Mesendoderm (in vitro differentiated cells): ENCODE measurements at places on chromosomes 5 and 9.
A peak's percentile ranks its signal among the peaks of the same experiment; 100 is the strongest.

DNA sequence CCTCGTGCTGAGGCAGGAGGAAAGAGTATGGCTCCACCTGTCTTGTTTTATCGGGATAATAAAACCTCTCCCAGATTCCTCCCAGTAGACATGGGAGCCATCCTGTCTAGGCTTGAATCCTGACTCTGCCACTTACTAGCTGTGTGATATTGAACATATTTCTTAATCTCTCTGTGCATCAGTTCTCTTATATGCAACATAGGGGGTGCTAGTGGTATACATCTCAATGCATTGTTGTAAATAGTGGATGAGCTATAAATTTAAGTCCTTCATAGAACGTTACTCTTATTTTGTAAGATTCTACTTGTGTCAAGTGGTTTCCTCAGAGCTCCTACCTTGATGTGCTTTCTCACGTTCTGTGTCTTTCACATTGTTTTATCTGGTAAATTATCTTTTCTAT lies 417.7 kb upstream of the POU5F2 start:
- DNase-seq: peak; percentile 22

DNA sequence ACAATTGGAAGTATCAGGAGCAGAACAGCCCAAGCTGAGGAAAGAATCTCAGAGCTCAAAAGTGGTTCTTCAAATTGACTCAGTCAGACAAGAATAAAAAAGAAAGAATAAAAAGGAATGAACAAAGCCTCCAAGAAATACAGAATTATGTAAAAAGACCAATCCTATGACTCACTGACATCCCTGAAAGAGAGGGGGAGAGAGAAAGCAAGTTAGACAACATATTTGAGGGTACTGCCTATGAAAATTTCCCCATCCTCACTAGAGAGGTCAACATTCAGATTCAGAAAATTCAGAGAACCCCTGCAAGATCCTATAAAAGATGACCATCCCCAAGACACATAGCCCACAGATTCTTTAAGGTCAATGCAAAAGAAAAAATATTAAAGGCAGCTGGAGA lies 173.2 kb downstream of the ALDH1A1 start:
- DNase-seq: no peak

- DNase-seq: peak; percentile 7
Observed at GRCh38 chr5:134649163-134649835, 714 bp downstream of the SEC24A start.

- no peak for DNase-seq
Observed at GRCh38 chr5:25224316-25224982, 579.7 kb upstream of the CDH10 start.

DNA sequence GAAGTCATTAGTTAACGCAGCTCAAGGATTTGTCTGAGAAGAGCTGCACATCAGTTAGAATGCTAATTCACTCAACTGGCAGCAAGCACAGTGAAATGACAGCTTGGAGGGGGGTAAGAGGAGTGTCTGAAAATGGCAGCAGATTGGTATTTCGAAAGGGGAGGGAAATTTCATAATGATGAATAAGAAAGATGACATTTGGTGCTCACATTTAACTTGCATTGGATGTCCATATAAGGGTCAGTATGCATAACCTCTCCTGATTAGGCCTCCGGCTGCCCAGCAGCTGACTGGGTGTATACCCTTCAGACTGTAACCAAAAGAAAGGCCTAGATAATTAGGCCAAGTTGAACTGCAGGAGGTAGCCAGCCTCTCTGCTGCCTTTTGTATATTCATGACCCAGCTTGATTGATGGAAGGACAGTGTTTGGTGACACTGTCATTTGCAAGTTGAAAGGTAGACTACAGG lies 131.0 kb downstream of the PBX3 start:
- DNase-seq: no peak

GRCh38 chr5:56589481-56589860 lies 225.9 kb upstream of the MAP3K1 start:
- no peak for DNase-seq

GRCh38 chr5:128002425-128002824 lies 81.1 kb upstream of the SLC12A2 start:
- no peak for DNase-seq

DNA sequence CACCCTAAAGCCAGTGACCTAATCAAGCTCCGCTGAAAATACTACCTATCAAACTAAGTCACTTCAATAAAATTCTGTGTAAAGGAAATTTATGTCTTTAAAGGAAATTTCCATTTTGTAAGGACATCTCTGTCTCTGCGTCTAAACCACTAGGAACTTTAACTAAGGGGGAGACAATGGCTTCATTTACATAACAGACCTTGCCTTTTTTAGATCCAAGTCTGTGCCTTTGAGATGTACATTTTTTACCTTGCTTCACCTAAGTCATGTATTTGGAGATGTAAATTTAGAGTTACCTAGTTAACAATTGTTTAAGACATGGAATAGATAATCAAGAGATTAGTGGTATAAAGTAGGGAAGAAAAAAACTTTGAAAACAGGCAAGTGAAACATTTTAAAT lies 10.2 kb upstream of the GLT6D1 start:
- no peak for DNase-seq

DNA sequence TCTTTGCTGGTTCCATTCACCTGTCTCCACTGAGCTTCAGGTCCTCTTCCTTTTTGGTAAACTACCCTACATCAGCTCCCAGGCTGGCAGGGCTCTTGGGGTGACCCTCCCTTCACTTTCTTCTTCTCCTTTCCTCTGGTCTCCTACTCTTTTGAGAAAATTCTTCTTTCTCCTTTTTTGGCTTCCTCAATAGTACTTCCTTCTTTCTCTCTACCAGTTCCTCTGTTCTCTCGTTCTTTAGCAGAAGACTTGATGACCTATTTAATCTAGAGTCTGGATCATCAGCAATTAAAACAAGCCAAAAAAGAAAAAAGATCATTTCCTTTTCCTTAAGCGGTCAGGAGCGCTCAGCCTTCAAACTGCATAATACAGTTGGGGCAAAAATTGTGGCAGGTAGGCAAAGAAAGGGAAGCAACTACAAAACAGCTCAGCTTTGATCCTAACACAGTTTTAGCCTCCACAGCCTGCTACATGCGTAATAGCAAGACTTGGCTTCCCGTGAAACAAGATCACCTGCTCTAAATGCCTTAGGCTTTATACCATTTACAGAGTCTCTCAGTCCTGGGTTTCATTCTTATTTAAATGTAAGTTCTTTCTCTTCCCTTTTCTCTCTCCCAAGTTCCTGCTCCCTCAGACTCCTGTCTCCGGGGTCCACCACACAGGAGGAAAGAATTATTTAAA lies 14.0 kb upstream of the GSN start:
- peak; percentile 23 for DNase-seq

DNA sequence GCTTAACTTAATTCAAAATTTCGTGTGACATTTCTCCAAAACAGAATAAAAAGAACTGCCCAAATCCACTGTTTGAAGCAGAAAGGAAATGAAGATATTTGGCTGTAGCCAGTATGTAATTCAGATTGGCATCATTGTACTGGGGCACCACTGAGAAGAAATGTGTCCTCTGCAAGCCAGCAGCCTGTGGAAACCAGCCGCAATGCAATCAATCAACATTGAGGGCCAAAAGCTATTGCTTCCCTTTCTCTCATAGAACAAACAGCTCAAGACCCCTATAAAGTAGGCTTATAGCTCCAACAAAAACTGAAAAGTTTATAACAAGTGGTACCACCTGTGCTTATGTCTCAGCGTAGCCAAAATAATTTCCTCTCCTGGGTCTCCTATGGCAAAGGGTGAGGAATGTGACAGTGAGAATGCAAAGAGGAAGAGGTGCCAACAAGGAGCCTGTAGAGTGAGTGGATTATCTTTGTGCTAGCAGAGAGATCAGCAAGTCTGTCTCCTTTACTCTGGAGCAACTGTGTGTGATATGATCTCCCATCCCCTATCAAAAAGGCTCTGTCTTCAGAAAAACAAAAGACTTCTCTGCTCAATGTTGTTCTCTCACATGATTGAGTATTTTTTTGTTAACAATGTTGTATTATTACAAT lies 1072.3 kb upstream of the DMAC1 start:
- DNase-seq: peak; percentile 88

DNA sequence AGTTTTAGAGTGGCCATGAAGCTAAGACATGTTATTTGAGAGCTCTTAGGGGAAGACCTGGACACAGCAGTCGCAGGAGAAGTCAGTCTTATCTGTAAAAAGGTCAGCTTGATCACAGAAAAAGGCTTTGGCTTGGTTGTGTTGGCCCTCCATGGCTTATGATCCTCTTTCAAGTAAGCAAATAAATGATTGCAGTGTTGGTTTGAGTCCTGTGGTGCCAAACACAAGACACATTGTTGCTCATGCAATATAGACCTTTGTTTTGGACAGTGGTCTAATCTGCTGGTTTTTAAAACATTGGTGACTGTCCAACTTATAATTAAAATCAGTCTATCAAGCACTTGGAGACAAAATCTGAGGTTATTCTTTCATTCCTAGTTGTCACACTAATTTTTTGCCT lies 54.0 kb downstream of the DOCK8 start:
- no peak for DNase-seq

DNA sequence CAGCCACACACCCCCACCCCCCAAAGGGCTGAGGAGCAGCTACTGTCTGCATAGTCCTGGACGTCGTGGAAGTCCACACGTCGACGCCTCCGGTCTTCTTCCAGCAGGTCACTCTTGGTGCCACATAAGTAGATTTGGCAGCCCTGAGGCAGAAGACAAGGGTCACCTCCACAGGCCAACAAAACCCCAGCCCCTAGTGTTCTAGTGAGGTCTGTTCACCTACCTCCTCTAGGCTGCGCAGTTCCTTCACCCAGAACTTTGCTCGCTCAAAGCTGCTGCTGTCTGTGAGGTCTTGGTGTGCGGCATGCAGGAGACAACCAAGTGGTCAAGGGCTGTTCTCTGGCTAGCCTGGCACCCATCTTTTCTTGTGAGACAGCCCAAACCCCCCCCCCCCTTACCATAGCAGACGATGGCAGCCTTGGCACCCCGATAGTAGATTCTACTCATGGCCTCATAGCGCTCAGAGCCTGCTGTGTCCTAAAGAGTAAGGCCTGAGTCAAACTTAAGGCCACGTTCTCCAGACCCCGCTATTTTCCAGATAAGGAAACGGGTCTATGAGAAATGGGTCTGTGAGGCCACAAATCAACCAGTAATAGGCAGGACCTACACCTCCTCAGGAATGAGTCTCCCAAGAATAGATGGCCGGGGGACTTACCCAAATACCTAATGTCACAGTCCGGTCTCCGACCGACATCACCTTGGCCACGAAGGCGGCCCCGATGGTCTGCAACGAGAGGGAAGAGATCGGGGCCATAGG lies 987 bp downstream of the RAB24 start:
- DNase-seq: peak; percentile 59
